CD4-positive, alpha-beta T cell treated with Interferon alpha-2 for 1 hour (primary cell): ENCODE measurements at places on chromosomes 3 and 15.

GRCh38 chr3:12436514-12437220 lies 47.6 kb upstream of the TSEN2 start:
- no peak for DNase-seq

DNA sequence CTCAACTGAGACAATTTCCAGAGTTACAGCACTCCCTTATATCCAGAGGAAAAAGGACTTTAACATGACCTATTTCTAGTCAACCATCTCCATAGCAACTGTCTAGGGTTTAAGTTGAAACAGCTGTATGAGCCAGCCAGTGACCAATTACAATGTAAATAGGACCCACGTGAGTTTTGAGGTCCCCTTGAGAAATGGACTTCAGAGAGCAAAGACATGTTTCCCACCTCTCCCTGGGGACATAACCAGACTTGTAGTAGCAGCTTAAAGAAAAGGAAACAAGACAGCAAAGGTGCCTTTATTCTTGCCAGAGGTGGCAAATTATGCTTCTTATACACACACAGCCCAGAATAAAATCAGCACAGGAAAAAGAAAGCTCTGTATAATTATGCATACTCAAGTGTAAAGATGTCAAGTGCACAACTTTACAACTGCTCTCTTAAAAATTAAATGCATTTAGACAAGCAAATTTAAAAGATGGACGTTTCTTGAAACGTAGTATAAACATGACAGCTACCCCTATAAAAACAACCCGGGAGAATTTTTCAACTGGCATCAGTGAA lies 40.2 kb downstream of the SUMF1 start:
- DNase-seq: no peak

- DNase-seq: no peak
Observed at GRCh38 chr15:42349186-42349585, 10.1 kb upstream of the CAPN3 start.

DNA sequence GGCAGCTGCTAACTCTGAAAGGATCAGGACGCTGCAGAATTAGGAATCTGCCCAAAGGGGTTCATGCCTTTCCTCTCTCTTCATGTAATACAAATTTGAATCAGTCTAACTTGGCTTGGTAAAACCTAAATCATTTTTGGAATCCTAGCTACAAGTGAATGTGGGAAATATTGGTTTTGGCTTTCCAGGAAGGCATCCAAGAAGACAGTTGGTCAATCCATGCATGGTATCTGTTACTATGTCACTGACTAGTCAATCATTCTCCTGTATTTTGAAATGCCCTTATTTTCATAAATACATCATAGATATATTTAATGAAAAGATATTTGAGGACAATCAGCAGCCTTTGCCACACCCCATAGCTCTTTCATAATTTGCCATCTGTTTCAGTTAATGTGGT lies 7.5 kb upstream of the PLS1 start:
- no peak for DNase-seq

- DNase-seq: no peak
Observed at GRCh38 chr3:71360180-71360579, 223.3 kb downstream of the FOXP1 start.

GRCh38 chr15:85162237-85162636 lies 180.6 kb downstream of the PDE8A start:
- DNase-seq: no peak
